ENCODE measurements at places on chromosomes 16 and 17.

DNA sequence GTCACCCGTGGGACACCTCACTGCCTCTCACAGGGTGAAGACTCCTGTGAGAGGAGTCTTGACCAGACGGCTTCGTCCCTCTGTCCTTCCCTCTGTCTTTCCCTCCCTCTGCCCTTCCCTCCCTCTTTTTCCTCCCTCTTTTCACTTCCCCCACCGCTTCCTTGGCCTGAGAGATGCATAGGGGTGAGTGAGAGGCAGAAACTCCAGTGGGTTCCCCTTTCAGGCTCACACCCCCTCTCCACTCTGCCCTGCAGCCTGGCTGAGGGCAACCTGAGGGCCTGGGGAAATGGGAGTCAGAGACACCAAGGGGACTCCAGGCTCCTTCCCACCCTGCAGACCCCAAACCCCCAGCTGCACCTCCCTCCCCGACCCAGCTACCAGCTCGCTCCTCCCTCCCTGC is 14.6 kb upstream of the KRT17 start:
- DNase-seq = no peak

DNA sequence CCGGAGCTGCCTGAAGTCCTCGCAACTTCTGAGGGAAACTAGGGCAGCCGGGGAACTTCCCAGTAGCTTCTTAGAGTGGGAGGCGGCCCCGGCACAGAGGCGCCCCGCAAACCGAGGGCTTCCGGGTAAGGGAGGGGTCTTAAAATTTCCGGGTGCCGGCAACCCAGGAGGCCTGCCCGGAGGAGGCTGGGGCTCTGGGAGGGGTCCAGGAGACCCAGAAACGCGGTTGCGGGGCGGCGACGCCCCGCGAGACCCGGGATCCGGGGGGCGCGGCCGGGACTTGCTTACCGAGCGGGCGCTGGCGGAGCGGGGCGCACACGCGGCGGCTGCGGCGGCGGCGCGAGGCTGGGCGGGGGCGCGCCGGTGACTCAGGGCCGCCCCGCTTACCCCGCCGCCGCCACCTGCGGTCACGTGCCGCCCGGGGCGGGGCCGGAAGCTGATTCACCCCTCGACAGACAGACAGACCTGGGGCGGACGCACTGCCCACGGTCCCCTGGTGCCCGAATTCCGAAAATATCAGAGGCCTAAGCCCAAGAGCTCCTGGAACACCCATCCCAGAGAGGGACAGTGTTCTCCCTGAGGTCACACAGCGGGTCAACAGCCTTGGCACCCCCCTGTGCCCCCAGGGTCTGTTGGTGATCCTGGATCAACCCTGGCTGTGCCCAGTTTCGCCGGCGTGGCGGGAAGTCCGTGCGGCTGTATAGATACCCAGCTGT is at the start of gene FAM83G:
TSS of gene FAM83G (minus strand) at position 344 of the 716 bp plus-strand sequence. CDS start 723 bp downstream, outside the sequence.
- DNase-seq = peak; percentile 40

DNA sequence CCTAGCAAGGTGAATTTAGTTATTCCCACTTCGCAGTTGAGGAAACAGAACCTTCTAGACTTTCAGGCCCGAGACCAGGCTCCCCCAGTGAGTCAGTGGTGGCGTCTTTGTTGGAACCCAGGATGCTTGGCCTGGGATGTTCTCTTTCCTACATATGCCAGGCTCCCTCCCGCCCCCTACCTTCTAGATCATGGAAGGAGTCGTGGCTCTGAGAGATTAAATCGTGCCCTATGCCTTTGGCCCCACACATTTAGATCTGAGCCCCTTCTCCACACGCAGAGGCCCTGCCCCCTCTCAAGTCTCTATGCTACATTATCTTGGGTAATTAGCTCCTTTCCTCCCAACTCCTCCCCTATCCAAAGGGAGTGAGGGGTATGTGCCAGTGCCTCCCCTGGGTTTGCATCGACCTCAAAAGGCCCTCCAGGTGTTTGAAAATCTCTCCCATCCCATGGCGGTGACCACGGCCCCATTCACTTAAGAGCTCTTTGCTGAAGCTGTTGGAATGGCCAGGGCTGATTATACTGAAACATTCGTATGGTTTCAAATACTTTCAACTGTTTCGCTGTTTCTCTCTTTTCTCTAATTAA is 3.0 kb downstream of the NGFR start:
- no peak for DNase-seq

DNA sequence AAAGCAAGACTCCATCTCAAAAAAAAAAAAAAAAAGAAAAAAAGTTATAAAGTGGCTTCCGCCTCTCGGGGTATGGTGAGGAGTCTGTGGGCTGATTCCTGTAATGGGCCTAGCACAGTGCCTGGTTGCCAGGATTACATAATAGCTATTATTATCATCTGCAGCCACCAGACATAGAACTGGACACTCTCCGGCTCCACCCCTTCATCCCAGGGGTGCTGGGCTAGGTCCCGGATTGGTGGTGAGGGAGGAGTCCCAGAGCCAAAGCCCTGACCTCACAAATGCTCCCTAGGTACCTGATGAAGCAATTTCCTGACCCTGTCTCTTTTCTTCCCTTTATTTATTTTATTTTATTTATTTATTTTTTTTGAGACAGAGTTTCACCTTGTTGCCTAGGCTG is 11.6 kb upstream of the ADGRG1 start:
- no peak for DNase-seq

DNA sequence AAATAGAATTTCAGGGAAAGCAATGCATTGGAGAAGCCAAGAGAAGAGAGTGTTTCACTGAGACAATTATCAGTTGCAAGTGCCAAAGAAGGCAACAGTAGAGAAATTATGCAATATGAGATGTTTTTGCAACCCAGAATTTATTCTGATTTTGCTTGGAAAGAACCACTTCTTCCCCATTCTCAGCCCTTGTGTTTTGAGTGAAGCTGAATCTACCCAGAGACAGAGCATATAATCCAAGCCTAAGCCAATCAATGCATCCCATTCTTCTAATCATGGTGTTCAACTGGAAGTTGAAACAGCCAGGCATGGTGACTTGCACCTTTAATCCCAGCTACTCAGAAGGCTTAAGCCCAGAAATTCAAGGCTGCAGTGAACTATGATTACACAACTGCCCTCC is 6.9 kb upstream of the SCNN1G start:
- no peak for DNase-seq

GRCh38 chr16:65521633-65522328 is 399.9 kb upstream of the CDH11 start:
- no peak for DNase-seq

GRCh38 chr16:23074423-23074822 is 74.8 kb downstream of the USP31 start:
- no peak for DNase-seq

- no peak for DNase-seq
Observed at GRCh38 chr16:50204453-50205108, 51.5 kb downstream of the TENT4B start.

DNA sequence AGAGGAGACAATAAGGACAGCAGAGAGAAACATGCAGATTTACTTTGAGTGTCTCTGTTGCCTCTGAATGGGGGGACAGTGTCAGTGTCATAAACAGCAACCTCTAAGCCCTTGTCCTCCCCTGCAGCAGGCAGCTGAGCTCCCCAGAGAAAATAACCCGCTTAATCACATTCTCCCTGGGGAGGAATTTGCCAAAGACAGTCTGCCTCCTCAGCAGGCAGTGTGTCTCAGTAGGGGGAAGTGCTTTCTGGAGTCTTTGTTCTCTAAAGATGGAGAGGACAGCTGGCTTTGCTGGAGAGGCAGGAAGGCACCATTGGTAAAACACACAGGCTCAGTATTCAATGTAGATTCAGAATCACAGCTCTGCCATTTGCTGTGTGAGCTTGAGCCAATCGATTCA is 16.1 kb downstream of the TEKT5 start:
- DNase-seq = no peak

GRCh38 chr16:88816736-88817535 is 5.2 kb upstream of the APRT start:
- DNase-seq = no peak

DNA sequence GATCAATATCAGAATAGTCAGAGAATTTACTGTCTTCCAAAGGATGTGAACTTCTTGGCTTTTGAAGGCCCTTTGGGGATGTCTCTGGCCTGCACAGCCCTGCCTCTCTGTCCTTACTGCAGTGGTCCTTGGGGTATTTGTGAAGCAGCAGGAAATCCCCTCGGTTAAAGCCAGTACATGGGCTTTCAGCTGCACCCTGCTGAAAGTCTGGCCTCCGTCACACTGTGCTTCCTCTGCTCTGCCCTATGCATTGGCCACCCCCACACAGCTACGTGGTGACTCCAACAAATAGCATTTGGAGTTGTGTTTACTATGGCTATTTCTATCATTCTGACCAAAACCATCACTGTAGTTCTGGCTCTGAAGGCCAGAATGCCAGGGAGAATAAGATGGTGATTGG is 21.2 kb downstream of the SYCE1L start:
- no peak for DNase-seq

DNA sequence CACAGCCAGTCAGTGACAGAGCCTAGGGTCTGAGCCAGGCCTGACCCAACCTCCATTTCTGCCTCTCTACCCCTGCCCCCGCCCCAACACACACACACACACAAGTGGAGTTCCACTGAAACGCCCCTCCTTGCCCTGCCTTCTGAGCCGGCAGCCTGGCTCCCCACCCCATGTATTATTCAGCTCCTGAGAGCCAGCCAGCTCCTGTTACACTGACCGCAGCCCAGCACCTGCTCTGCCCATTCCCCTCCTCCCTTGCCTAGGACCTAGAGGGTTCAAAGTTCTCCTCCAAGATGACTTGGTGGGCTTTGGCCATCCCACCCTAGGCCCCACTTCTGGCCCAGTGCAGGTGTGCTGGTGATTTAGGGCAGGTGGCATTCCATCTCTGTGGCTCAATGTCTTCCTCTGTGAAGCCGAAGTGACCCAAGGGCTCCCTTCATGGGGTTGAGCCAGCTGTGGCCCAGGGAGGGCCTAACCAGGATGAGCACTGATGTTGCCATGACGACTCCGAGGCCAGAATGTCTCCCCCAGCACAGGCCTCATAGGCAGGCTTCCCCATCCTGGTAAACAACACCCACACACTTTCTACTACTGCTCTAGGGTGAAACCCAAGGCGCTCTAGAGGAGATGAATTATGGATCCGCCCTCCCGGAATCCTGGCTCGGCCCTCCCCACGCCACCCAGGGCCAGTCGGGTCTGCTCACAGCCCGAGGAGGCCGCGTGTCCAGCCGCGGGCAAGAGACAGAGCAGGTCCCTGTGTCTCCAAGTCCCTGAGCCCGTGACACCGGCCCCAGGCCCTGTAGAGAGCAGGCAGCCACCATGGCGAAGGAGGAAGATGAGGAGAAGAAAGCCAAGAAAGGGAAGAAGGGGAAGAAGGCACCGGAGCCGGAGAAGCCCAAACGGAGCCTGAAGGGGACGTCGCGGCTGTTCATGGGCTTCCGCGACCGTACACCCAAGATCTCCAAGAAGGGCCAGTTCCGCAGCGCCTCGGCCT is 9.7 kb downstream of the MYO15A start:
- no peak for DNase-seq

- no peak for DNase-seq
Observed at GRCh38 chr17:22221344-22221743, 529.0 kb downstream of the KCNJ18 start.

- DNase-seq = peak; percentile 13
Observed at GRCh38 chr16:11677451-11677951, 9.2 kb downstream of the SNN start.

DNA sequence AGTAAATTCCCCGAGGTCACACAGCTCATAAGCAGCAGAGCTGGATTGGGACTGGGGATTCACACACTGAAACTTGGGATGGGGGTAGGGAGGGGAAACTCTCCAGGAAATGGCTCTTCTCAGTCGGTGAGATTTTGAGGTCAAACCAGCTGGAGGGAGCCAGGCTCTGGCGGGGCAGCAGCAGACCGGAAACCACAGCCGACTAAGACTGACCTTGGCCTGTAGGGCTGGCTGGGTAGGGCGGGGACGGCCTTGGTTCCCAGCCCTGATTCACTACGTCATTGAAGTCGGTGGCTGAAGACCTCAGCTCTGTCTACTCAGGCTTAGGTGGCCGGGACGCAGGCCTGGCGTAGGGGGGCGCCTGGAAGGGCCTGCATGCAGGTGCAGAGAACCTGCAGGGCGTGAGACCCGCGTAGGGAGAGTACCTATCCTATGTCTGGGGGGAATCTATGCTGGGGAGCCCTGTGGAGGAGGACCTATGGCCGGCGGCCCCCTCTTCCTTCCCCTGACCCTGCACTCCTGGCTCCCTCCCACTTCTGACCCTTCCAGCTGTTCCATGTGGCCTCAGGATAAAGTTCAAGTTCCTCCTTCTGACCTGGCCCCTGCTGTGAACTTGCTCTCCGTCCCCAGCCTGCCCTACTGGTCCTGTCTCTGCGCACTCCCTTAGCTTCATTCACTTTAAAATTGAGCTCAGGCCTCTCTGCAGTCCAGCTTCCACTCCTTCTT is 11.9 kb upstream of the SLC4A1 start:
- peak; percentile 87 for DNase-seq
